ENCODE measurements at places on chromosomes 3 and 15.

GRCh38 chr15:67611370-67612369, 69.2 kb downstream of the MAP2K5 start:
- no peak for DNase-seq

- DNase-seq, result no peak
Measured at GRCh38 chr3:122255757-122256439, 69.2 kb upstream of the CSTA start.

DNA sequence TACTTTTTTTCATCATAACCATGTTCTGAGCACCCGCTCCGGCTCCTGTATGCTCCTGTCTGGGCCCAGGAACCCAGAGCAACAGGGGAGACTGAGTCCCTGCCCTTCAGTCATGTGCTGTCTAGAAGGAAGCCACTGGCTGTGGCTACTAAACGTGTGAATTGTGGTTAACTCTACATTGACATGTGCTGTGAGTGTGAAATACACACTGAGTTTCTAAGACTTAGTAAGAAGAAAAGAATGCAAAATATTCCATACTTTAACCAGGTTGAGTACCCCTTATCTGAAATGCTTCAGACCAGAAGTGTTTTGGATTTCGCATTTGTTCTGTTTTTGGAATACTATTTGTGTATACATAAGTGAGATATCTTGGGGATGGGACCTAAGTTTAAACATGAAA, 42.8 kb upstream of the CGNL1 start:
- DNase-seq, result no peak

DNA sequence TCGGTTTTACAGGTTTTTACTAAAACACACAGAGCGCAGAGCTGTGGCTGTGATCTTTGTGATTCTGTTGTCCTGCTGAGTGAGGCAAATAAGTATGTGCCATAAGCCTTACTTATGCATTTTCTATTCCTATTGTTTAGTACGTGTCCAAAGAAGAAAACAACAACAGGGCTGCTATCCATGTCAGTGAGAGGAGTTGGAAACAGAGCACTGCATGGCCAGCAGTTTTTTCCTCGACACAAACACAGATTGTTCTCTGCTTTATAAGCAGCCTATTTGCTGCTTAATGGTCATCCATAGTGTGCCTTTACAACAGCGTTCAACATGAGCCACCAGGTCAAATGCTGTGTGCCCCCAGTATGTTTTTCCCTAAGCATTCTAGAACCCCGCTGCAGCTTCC, 79.8 kb downstream of the SHQ1 start:
- no peak for DNase-seq

GRCh38 chr15:63491116-63491827, 13.1 kb upstream of the USP3 start:
- no peak for DNase-seq

Measured in GM19239 (cell line).